ENCODE measurements at places on chromosomes 12 and 14.
A peak's percentile ranks its signal among the peaks of the same experiment; 100 is the strongest.

GRCh38 chr12:119727600-119728443 is 59.9 kb downstream of the PRKAB1 start:
- no peak for DNase-seq

DNA sequence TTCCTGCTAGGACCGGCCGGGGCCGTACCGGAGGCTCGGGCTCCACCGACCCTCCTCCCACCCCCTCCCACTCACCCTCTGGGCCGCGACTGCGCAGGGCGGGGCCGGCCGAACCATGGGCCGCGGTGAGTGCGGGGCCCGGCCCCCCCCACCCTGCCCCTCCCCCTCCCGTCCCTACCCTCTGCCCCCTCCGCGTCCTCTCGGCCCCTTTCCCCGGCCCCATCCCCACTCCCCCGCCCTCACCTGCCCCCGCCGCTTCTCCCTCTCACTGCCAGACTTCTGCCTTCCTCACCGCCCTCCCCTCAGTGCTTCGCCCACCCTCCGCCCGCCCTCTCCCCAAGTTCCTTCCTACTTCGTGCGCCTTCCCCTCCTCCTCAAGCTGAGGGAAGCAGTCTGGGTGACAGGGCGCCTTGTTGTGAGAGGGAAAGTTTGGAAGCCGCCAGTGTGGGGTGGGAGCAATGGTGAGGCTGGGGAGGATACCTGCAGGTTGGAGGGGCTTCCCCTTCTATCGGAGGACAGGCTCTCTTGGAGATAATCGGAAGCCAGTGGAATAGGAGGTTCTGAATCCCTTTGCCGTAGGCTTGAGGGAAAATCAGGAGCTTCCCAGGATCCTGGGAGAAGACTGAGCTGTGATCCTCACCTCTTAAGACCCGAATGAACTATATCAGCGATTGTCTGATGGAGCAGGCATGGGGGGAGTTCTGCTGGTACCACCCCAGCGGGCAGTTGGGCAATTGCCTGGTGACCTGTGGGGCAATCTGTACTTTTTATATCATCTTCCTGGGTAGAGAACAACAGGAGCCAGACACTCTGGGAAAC is 472 bp downstream of the MBD6 start:
- no peak for DNase-seq

DNA sequence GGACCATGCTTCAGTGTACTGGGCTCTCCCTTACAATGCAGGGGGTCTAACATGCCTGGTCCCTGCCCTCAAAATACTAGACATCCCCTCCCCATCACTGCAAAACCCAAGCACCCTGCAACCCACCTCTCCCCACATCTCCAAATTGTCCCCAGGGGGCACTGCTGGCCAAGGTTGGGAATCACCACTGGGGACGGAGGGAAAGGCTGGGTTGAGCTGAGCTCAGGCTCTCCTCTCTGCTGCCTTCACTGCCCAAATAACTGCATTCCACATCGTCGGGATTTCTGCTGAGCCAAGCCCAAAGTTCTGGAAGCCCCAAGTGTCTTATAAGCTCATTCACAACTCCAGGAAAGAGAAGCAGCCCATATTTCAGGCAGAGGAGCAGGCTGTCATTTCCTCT is 69.6 kb downstream of the NT5DC3 start:
- DNase-seq = no peak

- no peak for DNase-seq
These were observed 27.9 kb downstream of the WNT5B start for GRCh38 chr12:1656902-1657301.

- peak; percentile 42 for DNase-seq
These were observed 81.8 kb downstream of the EMP1 start for GRCh38 chr12:13278249-13278787.

DNA sequence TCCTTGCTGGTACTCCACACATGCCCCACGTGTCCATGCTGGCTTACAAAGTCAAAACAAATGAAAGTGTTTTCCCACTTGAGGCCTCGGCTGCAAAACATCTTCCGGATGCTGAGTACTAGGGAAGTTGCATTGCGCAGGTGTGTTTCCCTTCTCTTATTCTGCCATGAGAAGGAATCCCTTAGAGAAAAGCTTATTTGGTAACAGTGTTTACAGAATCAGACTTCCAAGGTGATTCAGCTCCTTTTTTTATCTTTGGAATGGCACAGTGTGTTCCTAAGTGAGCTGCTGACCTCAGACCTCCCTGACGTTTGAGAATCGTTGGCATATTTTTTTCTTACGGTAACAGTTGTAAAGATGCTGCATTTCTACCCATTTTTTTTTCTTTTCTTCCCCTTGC is 211.3 kb downstream of the ESR2 start:
- DNase-seq = no peak

GRCh38 chr12:78101113-78101876 is 270.6 kb downstream of the NAV3 start:
- DNase-seq = no peak

- DNase-seq = no peak
These were observed 346.8 kb downstream of the ETNK1 start for GRCh38 chr12:22971701-22972191.

DNA sequence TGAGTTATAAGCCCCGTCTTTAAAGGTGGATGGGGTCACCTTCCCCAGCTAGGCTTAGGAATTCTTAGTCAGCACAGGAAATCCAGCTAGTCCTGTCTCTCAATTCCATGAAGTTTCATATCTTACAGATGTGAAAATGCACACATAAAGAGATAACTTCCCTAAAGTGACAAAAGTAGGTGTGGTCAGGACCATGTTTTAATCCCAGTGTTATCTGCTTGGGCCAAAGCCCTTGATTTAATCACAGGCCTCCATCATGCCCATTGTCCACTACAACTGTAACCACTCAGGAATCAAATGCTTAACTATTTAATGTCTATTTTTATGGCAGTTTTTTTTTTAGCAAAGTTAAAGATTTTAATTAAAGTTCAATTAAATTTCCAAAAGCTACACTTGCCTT is 194.4 kb upstream of the BTG1 start:
- no peak for DNase-seq

GRCh38 chr14:95407354-95407753 is 87.6 kb upstream of the CLMN start:
- DNase-seq = no peak

- no peak for DNase-seq
These were observed 34.6 kb downstream of the LMNTD1 start for GRCh38 chr12:25518512-25518911.

DNA sequence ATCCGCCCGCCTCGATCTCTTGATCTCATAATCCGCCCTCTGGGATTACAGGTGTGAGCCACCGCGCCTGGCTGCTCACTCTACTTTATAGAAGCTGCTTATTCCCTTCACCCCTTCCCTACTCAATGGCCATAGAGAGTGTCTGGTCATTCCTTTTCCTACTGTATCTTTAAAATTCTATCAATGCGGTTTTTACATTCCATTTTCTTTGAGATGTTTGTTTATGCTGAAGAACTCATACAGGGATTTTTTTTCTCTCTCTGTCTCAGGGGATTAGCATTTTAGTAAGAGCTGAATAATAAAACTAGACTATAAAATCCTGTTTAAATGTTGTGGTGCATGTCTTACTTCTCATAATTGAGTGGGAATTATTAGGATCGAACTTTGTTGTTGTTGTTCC is 218.6 kb upstream of the FOXN3 start:
- no peak for DNase-seq

DNA sequence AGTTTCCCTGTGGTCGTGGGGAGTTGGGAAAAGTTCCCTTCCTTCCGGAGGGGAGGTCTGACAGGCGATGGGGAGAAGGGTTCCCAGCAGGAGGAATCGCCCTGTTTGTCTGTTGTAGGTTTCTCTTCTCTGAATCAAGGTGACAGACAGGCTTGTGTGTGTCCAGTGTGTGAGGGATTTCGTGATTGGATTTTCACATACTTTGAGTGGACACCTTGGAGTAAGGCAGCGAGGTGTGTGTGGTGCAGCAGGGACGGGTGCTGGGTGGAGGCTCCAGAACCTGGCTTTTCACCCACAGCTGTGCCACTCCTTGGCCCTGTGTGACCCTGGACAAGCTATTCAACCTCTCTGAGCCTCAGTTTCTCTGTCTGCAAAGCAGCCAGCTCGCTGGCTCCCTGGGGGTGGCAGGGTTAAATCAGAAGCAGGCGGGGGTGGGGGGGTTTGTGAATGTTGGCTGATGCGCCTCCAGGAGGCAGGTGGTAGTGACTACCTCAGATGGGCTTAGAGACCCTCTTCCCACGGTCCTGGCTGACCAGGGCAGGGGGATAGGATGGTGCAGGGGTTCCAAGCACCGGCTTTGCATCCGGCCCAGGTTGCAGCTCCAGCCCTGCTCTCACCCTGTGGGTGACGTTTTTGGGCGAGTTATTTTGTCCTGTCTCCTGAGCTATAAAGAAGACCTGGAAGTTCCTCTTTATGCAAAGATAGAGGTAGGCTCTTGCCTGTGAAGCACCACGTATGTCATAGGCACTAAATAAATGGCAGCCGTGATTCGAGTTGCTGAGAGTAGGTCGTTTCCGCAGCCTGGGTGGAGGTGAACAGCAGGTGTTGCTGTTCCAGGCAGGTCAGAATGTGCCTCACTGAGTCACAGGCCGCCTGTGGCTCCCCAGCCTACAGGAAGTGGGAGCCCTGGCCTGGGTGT is 679 bp downstream of the BDKRB2 start:
- no peak for DNase-seq
